ENCODE measurements at places on chromosomes 13 and 19.

DNA sequence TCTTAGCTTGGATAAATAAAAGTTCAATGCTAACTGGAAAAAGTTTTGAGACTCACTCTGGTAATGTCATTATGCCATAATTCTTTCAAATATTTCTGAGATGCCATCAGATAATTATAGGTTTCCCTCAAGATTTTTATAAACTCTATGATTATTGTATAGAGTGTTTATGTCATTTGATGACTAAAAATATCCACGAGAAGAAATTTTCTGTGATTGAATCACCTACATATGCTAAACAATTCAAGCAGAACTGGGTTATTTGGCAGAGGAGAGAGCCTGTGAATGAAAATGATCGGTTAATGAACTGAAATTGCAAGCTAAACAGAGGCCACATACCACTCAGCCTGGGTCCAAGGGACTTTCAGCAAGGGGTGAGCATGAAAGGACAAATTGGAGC is 92.6 kb upstream of the TSC22D1 start:
- DNase-seq, result no peak

DNA sequence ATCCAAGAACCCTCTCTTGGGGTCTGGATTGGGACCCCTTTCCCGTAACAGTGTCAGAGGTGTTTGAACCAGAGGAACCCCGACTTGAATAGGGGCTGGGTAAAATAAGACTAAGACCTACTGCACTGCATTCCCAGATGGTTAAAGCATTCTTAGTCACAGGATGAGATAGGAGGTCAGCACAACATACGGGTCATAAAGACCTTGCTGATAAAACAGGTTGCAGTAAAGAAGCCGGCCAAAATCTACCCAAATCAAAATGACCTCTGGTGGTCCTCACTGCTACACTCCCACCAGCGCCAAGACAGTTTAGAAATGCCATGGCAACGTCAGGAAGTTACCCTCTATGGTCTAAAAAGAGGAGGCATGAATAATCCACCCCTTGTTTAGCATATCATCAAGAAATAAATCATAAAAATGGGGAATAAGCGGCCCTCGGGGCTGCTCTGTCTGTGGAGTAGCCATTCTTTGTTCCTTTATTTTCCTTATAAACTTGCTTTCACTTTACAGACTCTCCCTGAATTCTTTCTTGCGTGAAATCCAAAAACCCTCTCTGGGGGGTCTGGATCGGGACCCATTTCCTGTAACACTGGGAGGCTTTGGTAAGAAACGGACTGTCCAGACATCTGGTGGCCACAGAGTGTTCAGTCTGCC is 4.4 kb upstream of the SIN3B start:
- no peak for DNase-seq

DNA sequence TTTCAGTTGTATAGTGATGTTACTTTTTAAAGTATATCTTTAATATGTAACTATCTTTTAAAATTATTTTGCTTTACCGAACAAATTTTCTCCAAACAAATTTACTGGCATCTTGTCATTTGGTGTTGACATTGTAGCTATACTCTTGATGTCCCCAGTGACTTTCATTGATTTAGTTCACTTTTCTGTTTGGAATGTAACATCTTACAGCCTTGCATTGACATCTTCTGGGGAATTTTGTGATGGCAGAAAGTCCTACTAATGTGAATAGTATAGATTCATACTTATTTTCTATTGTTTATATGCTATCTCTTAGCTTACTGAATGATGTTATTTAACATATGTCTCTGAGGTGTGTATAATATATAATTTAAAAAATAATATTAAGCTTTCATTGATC is 800.9 kb upstream of the ATXN8OS start:
- no peak for DNase-seq

DNA sequence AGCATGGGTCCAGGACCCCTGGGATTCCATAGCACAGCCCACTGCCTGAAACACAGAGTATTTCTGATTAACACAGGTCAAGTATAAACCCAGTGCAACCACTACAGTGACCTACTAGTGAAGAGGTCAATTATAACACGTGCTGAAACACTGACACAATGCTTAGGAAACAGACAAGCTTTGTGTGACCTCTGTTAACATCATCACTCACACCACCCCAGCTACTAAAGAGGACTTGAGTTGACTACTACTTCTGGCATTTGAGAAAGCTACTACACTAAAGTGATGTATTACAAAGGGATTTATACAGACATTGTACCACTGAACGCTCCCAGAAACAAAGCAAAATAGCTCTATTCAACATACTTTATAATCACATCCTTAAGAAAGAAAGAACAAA is 1935.9 kb upstream of the PCDH20 start:
- DNase-seq, result no peak

- DNase-seq, result peak; percentile 80
Observed at GRCh38 chr19:12786141-12786870, 5.0 kb upstream of the JUNB start.

GRCh38 chr13:73966331-73966730 is 167.9 kb downstream of the KLF12 start:
- no peak for DNase-seq

DNA sequence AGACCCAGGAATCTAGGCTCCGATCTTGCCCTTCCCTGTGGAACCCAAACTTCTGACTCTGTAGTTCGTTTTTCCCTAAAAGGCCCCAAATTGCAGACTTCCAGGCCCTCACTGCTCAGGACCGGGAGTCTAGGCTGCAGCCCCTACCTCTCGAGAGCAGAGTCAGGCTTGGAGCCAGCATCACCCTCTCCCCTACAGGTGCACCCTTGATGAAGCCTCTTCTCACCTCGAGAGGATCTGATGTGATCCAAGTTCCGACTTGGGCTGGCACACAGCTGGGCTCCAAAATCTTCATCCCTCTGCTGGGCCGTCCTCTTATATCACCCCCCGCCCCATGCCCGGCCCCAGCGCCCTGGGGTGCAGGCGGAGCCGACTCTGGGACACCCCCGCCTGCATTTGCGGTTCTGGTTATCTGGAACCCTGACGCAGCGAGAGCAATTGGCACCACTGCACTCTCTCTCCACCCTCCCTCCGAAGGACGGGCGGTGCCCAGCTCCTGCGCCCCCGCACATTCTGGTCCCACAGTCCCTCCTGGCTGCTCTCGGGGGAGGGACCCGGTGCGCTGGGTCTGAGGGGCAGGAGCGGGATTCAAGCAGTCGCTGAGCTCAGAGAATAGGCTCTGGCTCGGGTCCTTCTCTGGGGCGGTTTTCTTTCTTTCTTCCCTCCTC is at the start of gene KLK7:
Gene KLK7, minus strand, starts transcription at position 293 of the 668 bp plus-strand sequence. CDS start 1,518 bp downstream, outside the sequence.
- peak; percentile 36 for DNase-seq

DNA sequence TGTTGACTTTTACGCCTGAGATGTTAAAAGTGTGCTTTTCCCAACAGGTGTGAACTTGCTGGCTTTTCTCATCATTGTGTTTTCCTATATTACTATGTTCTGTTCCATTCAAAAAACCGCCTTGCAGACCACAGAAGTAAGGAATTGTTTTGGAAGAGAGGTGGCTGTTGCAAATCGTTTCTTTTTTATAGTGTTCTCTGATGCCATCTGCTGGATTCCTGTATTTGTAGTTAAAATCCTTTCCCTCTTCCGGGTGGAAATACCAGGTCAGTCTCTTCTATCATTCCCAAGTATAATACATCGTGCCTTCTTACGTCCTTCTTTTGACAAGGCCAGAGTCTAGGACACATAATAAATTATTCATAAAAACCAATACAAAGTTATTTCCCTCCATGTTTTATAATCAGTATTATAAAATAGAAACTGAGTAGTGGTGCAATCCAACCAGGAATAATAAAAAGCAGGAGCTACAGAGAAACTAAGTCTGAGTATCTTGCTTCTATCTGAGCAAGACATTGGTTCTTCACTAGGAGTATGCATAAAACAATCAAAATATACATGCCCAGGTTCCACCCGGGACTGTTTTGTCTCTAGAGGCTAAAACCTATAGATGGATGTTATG is 57.9 kb downstream of the RXFP2 start:
- DNase-seq, result peak; percentile 27

DNA sequence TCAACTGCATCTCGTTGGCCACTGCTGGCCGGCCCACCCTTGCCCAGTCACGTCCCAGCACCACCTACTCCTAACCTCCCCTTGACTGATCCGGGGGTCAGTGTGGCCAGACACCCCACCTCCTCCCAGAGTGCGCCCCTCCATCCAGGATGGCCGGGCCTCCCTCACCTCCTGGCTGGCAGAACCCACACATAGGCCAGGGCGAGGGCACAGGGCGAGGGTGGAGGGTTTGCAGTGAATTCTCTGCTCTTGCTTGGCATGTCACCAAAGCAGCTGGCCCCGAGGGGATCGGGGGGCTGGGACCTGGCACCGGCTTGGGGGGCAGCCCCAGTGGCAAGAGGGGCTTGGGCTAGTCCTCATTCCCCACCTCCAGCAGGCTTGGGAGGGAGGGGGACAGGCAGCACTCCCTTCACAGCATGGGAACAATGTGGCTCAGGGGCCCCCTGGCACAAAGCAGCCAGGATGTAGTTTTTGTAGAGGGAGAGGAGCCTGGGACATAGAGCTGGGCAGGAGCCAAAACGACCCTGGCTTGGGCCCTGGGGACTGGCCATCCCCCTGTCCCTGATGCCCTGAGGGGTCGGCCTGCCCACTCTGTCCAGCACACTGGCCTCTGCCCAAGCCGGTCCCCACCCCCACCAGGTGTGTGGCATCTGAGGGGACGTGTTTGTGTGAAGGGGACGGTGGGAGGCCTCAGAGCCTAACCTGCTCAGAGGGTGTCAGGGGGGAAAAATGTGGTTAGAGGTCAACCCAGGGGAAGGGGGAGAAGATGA is 28.5 kb upstream of the ASF1B start:
- DNase-seq, result no peak

DNA sequence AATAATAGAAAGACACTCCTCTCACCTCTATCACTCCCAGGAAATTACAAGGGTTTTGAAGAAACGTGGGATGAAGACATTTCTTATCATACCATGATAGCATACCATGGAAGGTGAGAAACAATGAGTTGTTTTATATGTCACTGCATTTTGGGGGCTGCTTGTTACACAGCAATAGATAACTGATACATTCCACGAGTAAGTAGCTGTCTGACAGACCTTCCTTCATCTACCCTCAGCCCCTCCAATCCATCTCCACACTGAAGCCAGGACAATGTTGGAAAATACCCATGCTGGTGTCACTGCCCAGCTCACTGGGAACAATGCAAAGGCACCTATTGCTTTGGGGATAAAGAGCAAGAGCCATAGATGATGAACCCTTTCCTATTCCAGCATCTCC is 68.9 kb upstream of the USP29 start:
- no peak for DNase-seq

- no peak for DNase-seq
Observed at GRCh38 chr19:28176193-28176592, 1036.8 kb downstream of the UQCRFS1 start.

DNA sequence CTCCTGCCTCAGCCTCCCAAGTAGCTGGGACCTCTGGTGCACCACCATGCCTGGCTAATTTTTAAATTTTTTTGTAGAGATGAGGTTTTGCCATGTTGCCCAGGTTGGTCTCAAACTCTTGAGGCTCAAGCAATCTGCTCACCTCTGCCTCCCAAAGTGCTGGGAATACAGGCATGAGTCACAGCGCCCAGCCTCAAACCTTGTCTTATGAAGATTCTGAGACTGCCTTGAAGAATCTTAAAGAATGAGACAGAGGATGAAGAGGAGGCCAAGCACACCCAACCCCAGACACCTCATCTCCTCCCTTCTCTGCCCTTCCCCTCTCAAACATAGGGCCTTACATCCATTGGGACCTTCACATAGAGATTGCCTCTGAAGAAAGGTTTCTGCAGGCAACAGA is 179.7 kb downstream of the ABCC4 start:
- DNase-seq, result no peak
